ENCODE measurements at places on chromosomes 12 and 14.

GRCh38 chr12:27383429-27384260 lies 51.0 kb downstream of the BMAL2 start:
- peak; percentile 34 for DNase-seq

- no peak for DNase-seq
Observed at GRCh38 chr14:34997762-34998161, 15.0 kb downstream of the SRP54 start.

GRCh38 chr14:101535701-101536207 lies 25.5 kb upstream of the DIO3 start:
- no peak for DNase-seq

- no peak for DNase-seq
Observed at GRCh38 chr12:21993438-21993981, 52.3 kb upstream of the ABCC9 start.

DNA sequence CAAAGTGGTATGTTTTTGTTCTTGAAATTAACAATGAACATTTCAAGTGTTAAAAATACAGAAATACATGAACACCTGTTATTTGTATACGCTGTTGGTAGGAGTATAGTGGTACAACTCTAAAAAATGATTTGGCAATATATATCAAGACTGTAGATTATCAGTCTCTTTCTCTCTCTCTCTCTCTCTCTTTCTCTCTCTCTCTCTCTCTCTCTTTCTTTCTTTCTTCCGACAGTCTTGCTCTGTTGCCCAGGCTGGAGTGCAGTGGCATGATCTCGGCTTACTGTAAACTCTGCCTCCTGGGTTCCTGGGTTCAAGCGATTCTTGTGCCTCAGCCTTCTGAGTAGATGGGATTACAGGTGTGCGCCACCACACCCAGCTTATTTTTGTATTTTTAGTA lies 12.6 kb downstream of the HEBP1 start:
- DNase-seq, result no peak

- DNase-seq, result no peak
Observed at GRCh38 chr12:67519484-67520433, 128.8 kb upstream of the DYRK2 start.

- peak; percentile 68 for DNase-seq
Observed at GRCh38 chr14:61102549-61103466, 121.8 kb downstream of the SLC38A6 start.

DNA sequence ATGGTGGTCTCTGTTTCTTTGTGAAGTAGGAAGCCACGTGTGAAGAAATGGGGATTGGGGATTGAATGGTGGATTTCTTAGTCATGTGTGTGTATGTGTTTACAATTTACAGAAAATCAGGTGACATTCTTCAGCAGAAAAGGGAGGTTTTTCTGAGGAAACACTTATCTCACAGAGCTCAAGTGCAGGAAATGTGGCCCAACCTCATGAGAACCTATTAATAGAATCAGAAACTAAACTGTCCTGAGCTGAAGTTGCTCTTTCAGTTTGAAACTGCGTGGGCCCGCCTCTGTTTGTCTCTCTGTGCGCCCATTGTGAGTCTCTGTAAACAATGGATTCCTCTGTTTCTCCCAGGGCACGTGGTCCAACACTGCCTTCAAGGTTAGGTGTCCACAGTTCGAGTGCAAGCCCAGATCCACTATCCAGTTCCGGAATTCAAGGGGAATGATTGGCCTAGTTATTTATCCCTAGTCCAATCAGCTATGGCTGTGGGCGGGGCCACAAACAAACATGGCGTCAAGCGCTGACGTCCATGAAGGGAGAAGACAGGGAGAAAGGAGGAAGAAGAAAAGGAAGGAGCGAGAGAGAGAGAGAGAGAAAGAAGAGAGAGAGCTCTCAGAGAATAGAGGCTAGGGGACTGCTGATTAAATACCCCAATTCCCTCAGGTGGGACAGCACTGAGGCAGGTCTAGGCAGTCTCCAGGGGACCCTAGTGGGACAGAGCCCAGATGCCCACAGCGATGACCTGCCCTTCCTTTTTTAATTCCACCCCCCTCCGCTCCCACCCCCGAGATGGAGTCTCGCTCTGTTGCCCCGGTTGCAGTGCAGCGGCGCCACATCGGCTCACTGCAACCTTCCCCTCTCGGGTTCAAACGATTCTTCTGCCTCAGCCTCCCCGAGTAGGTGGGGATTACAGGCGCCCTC lies 31.4 kb upstream of the C12orf76 start:
- DNase-seq, result no peak

DNA sequence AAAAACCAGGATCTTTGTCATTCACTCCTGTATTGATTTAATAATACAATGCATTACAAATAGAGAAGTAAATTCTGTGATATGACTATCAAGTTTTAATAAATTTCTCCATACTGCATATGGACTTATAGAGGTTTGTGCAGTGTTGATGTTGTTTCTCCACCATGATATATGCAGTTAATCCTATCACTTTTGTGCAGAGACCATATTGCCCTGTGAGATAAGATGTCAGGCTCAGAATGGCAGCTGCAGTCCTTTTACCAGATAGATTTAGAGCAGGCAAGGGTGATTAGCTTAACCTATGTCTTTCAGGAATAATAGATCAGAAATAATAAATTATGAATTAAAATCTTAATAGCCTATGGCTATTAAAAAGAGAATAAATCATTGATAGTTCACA lies 38.6 kb upstream of the KCNJ8 start:
- DNase-seq, result no peak

All from NCI-H1092 (cell line).